ENCODE measurements at places on chromosomes 2 and 18. TPM values are rescaled to one million over a fixed set of nuclear protein-coding genes. Genes with fewer than 3 reads are reported as not detected.

GRCh38 chr2:225998116-225998515 is 598.6 kb downstream of the NYAP2 start:
- no peak for DNase-seq

DNA sequence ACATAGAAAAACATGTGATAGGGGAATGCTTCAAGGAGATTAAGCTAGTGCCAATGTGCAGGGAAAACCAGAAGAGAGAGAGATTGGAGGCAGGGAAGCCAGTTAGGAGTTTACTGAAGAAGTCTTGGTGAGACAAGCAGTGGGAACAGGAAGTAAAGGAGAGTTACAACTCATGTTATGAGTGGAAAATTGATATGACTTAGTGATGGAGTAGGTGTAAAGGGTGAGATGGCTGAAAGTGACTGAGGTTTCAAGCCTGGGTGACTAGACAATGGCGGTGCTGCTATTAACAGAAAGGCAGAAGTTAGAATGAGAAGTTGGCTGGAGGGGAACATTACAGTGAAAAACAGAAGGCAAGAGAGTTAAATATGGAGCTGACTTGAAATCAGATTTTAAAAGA is 16.5 kb downstream of the DOK1 start:
- no peak for DNase-seq

DNA sequence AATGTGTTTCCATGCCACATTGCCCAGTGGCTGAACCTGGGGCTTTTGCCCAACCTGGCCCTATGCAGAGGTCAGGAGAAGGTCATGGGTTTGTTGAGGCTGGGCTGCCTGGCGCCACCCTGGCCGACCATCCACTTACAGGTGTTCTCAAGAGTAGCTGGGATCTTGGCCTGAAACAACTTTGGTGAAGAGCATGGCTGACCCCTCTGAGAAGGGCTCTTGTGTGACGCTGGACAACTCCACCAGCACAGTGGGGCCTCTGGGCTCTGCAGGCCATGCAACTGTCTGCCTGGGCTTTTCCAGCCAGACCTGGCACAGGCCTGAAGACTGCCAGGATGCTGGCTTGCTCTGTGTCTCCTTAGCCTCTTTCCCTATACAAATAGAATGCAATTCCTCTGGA is 76.4 kb upstream of the ZNG1B start:
- DNase-seq, result no peak

- DNase-seq, result no peak
These were observed 21.8 kb downstream of the ATG4B start for GRCh38 chr2:241659150-241659739.

DNA sequence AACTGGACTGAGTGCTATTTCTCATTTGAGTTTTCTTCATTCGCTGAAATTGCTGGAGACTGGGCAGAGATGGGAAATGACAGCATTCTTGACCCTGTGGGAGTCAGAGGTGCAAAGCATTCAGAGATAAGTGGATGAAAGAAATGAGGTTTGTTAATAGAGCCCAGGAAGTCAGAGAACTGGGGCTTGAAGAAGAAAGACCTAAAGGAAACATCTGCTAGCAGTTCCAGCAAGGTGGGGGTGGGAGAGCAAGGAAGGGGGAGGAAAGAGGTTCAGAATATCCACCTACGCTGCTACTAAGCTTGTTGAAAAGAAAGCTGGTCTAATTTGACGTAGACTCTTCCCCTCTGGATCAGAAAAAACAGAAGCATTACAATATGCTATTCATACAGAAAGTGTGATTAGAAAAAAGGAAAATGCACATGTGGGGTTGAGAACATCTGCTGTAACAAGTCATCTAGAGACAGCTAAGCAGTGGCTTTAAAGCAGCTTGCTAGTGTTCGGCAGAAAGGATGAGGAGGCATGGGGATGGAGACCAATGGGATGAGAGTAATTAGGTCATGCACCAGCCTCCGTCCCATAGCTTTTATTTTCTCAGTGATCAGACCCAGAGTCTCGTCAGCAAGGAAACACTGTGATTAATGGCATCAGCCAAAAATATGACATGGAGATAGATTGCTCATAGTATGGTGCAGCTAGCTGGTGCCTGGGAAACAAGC is 29.7 kb downstream of the NAB1 start:
- no peak for DNase-seq

DNA sequence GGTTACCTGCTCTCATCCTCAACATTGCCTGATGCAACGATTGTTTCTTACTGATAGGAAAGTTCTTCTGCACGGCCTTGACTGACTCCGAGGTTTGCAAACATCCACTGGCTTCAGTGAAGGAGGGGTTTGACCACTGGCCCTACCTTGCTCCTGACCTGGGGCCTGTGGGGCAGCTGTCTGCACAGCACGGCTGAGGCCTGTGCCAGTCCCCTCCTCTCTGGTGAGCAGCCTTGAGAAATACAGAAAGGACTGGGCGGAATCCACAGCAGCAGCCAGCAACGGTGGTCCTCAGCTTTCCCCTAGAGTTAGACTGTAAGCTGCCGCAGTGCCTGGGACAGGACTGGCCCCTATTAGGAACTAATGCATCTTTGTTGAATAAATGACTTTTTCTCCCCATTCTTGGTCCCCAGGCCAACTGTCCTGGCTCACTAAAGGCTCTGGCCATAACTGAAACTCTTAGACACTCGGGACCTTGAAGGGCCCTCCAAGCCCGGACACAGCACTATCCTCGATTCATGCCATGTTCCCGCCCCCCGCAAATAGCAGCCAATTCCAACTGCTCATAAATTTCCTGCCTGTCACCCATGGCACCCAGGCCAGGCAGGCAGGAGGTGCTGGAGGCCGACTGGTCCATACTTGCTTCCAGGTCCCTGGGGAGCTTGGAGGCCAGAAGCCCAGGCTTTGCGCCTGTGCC is 26.7 kb downstream of the ATOH8 start:
- peak; percentile 88 for DNase-seq

Gene ZFAND2B
- 43.6 TPM for total RNA-seq

Gene PHOSPHO2
- total RNA-seq, result 4.3 TPM
